ENCODE measurements at places on chromosomes 1 and 21. TPM values are rescaled to one million over a fixed set of nuclear protein-coding genes. Genes with fewer than 3 reads are reported as not detected.

DNA sequence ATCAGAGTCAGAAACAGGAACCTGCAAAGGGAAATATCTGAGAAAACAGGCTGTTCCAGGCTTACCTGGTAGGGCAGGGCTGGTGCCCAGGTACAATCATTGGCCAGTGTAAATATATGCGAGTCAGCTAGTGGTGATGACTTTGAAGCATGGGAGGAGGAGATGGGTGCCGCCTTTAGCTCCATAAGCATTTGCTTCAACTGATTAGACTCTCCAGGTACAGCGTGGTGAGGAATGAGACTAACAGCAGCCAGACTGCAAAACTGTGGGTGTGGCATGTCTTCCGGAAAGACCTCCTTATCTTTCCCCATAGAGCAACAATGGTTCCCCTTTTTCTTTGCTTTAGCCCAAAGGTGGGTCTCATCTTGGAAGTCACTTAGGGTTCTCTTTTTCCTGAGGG lies 137.2 kb downstream of the LRIG2 start:
- DNase-seq, result no peak

DNA sequence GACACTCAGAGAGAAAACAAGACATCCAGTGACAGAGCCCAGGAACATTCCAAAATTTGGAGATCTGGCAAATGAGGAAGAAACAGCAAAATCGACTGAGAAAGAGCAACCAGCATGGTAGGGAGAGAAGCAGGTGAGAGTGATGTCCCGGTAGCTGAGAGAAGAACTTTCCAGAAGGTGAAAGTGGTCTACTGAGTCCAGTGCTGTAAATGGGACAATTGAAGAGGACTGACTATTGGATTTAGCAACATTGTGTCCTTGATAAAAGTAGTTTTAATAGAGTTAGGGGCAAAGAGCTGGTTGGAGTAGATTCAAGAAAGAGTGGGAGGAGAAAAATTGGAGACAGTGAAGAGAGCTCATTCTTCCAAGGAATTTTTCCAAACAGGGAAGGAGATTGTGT lies 15.0 kb upstream of the IL10RB start:
- DNase-seq, result no peak

The OR14K1 gene
- polyA plus RNA-seq, result not detected

DNA sequence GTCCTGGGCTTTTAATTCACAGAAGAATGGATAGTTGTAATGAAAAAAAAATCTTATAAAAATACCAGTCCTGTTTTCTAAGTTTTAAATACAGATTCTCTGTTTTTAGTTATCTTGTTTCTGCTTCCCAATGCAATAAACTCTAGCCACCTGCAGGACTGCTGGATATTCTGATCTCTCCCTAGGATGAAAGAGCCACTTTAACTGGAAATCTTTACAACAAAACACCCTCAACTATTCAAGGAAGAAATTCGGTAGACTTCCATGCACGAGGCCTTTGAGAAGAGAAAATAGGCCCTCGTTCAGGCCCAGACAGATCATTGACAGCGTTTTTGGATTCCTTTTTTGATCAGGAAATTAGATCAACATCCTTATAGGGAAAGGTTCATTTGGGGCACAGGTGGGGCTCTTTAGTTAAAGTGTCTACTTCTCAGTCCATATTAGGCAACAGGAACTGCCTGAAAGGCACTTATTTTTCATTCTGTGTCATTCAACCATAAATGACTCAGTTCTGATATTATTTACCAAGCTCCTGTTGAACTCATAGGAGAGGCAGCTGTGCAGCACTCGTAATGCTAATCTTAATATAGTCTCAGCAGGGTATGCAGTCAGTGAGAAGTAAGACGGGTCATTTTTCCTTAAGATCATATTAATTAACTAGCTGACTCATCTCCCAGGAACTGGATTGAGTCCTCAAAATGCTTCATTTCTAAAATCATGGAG lies 71.1 kb upstream of the ERRFI1 start:
- DNase-seq, result peak; percentile 74

DNA sequence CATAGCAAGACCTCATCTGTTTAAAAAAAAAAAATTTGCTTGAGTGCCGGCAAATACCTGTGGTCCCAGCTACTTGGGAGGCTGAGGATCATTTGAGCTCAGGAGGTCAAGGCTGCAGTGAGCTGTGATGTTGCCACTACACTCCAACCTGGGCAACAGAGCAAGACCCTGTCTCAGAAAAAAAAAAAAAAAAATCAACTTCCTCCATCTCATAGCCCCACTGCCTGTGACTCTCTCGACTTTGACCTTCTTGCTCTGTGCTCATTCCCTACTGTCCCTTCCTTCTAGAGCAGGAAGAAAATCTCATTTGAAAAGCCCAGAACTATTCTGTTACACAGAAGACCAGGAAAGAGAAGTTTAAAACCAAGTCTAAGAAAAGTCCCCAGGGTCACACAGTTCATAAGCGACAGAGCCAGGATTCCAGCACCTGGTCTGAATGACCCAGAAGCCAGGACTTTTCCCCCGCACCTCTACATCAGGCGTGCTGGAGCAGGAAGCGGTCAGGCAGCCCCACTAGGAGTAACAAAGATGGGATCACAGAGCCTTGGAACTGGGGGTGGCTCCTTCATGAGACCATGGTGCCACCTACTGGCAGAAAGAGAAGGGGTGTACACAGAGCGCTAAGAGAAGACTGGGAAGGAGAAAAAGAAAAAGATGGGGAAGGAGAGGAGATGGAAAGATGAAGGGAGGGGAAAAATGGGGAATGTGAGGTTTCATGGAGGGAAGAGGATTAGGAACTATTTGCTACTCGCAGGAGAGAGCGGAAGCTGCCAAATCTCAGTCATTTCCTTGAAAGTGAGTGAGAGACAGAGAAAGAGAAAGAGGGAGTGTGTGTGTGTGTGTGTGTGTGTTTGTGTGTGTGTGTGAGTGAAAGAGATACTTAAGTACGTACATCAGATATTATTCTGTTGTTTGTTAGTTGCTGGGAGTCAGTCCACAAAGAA lies 3.1 kb upstream of the P3R3URF start:
- DNase-seq, result peak; percentile 78

The COL6A2 gene
- 0.41 TPM for polyA plus RNA-seq

The AGMAT gene
- 52.6 TPM for polyA plus RNA-seq

DNA sequence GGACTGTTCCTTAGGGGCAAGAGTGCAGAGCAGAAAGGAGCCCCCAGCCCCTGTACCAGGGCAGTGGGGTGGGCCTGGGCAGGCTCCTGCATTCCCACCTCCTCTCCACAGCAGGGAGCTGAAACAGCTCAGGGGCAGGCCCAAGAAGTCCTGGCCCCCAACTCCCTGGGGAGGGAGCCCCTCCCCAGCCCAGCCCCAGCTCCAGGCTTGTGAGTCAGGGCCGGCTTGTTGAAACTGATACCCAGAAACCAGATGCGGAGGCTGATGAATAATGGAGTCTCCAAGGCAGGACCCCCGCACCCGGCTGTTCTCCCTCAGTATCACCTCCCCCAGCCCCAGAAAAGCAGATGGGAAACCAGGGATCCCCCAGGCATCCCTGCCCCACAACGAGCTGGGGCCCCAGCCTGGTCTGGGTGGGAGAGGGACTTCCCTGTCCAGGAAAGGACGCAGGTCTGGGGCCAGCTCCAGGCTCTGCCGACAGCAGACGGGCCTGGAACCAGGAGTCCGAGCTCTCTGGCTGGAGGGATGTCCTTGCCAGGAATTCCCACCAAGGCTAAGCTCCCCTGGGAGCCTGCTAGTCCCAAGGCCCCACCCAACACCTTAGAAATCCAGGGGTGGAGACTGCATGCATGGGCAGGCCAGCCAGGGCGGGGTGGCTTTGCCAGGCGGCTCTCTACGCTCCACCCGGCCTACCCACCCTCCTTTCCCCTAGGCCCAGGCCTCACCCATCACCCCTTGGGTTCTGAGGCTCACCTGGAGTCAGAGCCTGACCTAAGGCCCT lies 2.7 kb downstream of the PLEKHG5 start:
- no peak for DNase-seq

The CNR2 gene
- polyA plus RNA-seq, result not detected

- DNase-seq, result peak; percentile 13
Measured at GRCh38 chr1:3773572-3774275, 1.2 kb downstream of the SMIM1 start.

DNA sequence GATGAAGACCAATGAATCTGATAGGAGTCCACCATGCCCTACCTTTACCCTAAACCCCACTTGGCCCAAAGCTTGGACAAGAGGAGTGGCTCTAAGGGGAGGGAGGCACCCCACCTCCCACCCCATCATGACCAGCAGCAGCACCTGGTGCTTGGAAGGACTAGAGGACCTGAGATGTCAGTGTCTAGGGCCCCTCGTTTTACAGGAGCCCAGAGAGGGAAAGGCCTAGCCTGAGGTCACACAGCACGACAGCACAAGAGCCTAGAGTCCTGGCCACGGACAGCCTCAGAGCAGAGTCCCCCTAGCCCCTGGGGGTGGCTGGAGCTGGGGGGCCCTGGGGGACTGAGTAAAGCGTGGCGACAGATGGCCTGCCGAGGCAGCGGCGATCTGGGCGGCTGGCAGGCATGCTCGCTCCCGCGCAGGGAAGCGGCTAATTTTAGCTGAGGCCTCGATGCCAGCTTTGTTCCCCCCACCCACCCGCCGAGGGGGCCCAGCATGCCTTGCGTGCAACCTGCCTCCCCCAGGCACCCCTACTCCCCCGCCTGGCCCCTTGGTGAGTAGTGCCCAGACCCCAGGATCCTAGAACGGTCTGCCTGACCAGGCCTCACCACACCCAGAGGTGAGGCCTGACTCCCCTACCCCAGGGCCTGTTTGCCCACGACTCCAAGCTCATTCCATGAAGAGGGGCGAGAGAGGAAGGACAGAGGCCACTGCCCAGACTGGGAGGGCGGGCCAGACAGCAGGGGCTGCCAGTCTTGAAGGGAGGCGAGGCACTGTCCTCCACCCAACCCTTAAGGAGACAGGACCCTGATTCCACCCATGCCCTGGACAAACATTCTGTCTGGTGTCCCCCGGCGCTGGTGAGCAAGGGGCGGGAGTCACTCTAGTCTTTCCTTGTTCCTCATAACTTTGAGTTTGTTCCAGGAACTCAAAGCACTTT lies 39.0 kb downstream of the AHDC1 start:
- no peak for DNase-seq

GRCh38 chr1:165420655-165421054 lies 24.3 kb downstream of the RXRG start:
- no peak for DNase-seq

DNA sequence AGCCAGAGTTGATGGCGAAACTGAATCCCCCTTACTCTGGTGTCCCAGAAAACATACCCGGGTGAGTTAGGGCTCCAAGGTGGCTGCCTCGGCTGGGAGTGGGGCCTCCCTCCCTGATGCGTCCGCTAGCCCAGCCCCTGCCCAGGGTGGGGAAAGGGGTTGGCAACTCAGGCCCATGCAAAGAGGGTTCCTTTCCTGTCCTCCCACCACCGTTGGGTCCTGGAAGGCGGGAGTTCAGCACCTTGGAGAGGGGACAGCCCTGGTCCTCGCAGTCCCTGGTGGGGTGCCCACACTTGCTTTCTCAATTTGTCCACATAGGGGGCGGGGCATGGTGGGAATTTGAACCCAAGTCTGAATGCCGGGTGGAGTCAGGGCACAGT lies 6.1 kb downstream of the SRM start:
- no peak for DNase-seq

GRCh38 chr1:88035578-88035977 lies 648.5 kb upstream of the PKN2 start:
- no peak for DNase-seq

The LIN28A gene
- 0.01 TPM for polyA plus RNA-seq

DNA sequence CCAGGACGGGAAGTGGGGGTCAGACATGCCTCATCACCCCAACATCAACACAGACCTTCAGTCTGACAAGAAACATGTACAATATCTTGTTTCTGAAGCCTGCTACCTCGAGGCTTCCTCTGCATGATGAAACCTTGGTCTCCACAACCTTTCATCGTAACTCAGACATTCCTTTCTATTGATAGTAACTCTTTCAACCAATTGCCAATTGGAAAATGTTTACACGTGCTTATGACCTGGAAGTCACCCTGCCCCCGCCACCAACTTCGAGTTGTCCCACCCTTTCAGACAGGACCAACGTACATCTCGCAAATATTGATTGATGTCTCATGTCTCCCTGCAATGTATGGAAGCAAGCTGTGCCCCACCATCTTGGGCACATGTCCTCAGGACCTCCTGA lies 159.5 kb downstream of the ETS2 start:
- peak; percentile 79 for DNase-seq

DNA sequence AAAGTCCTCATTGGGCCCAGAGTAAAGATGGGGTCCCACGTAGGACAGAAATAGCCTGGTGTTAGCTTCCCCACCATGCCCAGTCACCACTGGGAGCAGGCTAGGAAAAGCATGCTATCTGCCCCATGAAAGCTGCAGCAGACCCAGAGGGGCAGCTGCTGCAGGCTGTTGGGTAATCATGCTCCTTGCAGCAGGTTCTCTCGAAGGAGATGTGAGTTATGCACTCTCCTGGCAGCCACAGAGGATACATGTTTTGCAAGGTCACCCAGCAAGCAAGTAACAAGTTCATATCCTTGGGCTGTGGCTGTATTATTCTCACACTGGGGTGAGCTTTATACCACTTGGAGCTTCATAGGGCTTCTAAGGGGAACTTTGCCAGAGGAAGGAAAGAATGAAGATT lies 9.1 kb upstream of the HEYL start:
- no peak for DNase-seq

The SLC35D1 gene
- polyA plus RNA-seq, result 12.4 TPM

GRCh38 chr1:2927393-2928360 lies 93.6 kb upstream of the ACTRT2 start:
- no peak for DNase-seq

The DMRTA2 gene
- polyA plus RNA-seq, result not detected

All from HepG2 (cell line).